ENCODE measurements at places on chromosomes 2 and 18.

- DNase-seq: no peak
Measured at GRCh38 chr2:120765678-120766469, 30.2 kb downstream of the GLI2 start.

- DNase-seq: no peak
Measured at GRCh38 chr18:2967820-2968219, 45.1 kb downstream of the LPIN2 start.

DNA sequence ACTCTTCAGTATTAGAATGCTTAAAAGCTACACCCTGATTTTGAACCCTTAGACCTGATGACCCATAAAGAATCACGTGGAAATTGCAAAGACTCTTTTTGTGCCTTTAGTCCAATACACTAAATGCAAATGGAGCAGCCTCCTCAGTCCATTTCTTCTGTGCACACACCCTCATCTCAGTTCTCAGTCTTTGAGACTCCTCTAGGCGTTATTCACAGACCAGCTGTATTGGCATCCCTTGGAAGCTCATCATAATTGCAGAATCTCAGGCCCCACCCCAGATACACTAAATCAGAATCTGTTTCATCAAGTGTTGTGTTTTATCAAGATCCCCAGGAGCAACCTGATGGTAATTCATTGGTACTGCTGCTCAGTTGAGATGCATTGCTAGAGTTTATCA, 335.0 kb upstream of the ATP5MC3 start:
- DNase-seq: no peak

- no peak for DNase-seq
Measured at GRCh38 chr2:56801214-56801613, 617.4 kb downstream of the CCDC85A start.

- no peak for DNase-seq
Measured at GRCh38 chr2:218221000-218221399, 4.0 kb downstream of the ARPC2 start.

GRCh38 chr2:225025917-225026571, 16.2 kb downstream of the DOCK10 start:
- no peak for DNase-seq

- DNase-seq: no peak
Measured at GRCh38 chr2:150802635-150803034, 315.2 kb upstream of the RND3 start.

- DNase-seq: no peak
Measured at GRCh38 chr2:231102772-231103171, 22.1 kb downstream of the HTR2B start.

DNA sequence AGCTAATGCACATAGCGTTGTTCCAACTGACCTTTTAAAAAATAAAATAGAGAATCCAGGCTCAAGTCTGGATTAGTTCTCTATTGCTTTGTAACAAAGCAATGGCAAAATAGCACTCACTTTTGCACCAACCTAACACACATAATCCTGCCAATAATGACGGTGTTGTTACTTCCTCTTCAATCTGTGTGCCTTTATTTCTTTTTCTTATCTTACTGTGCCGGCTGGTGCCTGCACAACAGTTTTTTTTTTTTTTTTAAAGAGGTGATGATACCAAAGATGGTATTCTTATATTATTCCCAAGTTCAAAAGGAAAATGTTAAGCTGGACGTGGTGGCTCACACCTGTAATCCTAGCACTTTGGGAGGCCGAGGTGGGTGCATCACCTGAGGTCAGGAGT, 3.4 kb downstream of the PLB1 start:
- DNase-seq: no peak

- no peak for DNase-seq
Measured at GRCh38 chr2:73243884-73244570, 9.9 kb downstream of the CCT7 start.

DNA sequence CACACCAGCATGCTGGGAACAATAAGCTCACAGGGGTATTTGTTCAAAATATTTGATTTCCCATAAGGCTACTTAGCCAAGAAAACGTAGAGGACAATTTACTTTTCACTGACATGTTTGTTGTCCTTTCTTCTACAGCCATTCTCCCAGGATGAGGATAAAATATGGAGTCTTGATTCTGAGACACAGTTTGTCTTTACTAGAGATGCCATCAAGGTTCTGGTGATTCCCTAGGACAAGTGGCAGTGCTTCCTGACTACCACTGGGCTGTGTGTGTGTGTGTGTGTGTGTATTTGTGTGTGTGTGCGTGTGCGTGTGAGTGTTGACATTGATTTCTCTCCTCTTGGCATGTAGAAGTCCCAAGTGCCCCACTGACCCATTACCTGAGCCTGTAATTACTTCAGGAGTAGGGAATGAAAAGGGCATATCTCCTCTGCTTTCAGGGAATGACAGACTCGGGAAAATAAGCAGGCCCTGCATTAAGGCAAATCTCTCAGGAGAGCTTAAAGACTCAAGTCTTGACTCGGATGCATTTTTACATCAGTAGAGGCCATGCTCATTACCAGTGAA, 761.6 kb downstream of the DCC start:
- DNase-seq: no peak

DNA sequence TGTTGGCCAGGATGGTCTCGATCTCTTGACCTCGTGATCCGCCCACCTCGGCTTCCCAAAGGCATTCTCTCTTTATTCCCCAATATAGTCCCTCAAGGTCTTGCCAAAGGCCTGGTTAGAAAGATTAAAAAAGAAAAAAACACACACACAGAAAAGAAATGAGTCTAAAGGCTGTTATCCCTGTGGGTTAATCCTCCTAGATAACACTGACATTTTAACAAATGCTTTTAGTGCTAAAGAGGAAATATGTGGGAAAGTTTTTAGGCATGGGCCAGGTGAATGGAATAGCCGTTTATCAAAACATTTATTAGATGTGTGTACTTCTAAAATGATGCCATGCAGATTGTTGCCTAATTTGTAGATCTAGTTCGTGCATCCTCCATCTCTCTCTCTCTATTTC, 261.6 kb upstream of the FN1 start:
- no peak for DNase-seq

GRCh38 chr2:219272356-219272755, 6.8 kb upstream of the DNAJB2 start:
- DNase-seq: no peak

DNA sequence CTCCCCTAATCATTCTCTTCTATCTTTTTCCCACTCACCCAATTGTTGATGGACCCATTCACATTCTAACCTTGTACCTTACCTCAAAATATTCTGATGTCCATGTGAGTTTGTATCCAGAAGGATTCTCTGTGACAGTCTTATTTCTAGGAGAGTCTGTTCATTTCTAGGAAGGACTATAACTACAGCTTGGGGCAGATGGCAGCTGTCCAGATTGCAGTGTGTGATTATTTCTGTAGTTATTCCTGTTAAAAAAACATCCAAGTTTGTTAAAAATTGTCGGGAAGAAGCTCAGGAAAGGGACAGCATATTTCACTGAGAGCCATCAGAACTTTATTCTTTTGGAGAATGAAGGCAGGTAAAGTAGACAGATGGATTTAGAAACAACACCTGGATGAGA, 142.6 kb downstream of the RAPGEF4 start:
- no peak for DNase-seq

DNA sequence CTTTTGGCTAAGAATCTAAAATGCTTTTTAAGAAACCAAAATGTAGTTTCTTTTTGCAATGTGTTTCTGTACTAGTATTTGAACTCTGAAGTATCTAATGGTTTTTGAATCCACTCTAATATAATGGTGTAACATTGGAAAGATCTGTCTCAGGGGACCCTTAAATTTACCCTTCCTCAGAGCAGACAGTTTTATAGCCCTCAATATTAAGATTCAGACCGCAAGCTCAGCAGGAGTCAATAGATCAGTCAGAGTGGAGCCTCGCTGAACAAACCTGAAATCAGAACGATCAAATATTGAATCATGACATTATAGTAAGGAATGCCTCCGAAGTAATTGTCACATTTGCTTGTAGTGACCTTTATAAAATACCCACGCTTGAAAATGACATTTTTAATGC, 18.3 kb downstream of the SGPP2 start:
- DNase-seq: no peak

DNA sequence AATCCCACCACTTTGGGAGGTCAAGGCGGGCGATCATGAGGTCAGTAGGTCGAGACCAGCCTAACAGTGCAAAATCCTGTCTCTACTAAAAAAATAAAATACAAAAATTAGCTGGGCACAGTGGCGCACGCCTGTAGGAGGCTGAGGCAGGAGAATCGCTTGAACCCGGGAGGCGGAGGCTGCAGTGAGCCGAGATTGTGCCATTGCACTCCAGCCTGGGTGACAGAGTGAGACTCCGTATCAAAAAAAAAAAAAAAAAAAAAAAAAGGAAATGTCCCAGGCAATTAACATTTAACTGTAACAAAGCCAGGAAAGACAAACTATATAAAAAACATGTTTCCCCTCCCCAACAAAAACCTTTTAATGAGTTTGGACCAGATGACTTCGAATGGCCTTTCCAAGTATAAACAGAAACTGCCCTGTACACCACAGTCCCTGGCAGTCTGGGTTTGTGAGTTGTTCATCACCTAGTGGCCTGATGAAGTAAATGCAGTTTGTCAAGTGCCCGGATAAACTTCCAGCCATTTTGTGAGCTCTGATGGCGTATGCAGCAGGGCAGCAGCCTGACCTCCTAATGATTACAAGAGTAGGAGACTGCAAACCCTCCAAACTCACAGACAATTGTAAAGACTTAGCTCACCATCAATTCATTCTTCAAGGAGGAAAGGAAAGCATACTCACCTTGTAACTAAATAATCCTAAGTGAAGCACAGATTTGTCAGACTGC, 16.6 kb upstream of the PCBP1 start:
- peak; percentile 44 for DNase-seq

- DNase-seq: no peak
Measured at GRCh38 chr18:10354241-10354811, 100.1 kb upstream of the APCDD1 start.

Data from activated CD4-positive, alpha-beta T cell treated with anti-CD3 and anti-CD28 coated beads, Interleukin-2, amount 50 U/mL, for 1 hour (primary cell).